Stimulated activated CD4-positive, alpha-beta T cell treated with anti-CD3 and anti-CD28 coated beads, Interleukin-15, amount 100 ng/mL, for 48 hours (primary cell): ENCODE measurements at places on chromosomes 3 and 15.

DNA sequence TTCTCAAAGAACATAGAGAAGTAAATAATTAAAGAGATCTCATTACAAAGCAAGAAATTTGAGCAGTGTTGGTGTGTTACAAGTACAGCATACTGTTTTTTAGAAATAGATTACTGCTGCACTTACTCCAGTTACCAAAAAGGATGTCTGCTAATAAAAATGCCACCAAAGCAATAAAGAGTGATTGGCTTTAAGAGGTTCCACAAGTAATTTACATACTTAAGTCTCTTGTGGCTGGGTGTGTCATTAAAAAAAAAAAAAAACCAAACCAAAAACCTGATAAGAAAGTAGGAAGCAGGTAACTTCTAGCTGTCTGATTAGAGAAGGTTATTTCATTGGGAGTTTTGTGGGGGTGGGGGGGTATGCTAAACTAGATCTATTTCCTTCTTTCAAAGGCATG is 15.2 kb downstream of the RAB11A start:
- DNase-seq, result no peak

GRCh38 chr3:32641356-32641755 is 43.6 kb upstream of the CNOT10 start:
- no peak for DNase-seq

DNA sequence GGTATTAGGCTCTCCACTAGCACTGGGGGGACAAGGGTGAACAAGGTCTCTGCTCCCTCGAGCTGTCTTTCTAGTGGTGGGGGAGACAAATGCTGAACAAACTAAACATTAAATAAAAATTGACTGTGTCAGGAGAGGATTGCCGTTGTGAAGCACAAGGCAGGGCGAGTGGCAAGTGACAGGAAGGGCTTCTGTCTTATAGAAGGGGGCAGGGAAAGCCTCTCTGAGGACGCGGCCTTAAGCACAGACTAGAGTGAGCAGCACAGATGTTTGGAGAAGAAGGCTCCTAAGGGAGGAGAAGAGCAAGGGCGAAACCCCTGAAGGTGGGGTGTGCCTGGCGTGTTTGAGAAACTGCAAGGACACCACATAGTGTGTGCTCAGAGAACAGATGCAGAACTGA is 50.9 kb upstream of the ATP2B2 start:
- no peak for DNase-seq

DNA sequence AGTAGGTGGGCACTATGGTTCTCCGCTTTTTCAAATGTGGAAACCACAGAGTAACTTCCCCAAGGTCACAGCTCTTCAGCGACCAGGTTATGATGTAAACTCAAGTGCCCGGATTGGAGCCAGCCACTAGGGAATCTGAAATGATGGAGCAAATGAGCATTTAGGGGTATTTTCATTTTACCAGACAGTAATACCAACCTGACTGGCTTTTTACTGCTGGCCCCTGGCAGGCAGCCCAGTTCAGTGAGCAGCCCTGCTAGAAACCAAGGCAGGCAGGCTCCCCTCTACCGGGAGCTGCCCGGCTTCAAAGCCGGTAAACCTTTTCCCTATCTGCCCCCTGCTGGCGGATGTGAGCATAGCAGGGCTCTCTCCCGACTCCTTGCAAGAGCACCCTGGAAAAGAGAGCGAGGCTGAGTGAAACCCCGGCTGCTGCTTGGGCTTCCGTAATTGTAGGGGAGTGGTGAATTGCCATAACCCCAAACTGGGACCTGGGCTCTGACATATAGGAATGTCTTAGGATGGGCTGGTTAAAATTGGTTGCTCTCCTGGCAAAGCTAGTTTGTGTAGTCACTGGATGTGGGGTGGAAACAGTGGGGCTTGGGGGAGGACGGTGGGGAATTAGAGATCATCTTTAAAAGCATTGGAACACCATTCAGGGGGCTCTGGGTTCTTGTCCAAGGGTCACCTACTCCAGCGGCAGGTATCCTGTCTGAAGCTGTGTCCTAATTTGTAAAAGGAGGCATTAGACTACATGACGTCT is 98.0 kb upstream of the TNFAIP8L3 start:
- peak; percentile 62 for DNase-seq
